ENCODE measurements at places on chromosomes 7 and 10. TPM values are rescaled to one million over a fixed set of nuclear protein-coding genes. Genes with fewer than 3 reads are reported as not detected.

Gene SLC29A4
- total RNA-seq: 2.5 TPM

DNA sequence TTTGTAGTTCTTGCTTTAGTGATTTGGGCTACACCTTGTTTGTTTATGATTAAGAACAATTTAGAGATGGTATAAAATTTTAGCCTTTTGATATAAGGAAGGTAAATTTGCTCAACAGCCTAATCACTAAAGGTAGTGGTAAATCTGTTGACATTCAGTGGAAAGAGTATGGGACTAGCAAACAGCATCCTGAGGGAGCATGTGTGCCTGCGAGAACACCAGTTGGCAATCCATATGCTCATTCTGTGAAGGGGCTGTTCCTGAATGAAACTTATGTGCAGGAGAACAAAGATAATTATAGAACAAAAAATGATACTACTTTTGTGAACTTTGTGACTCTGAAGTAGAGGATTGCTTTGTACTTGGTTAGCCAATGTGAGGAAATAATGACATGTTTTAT, 44.0 kb downstream of the CAPZA2 start:
- DNase-seq: no peak
- no peaks in the 10 kb centered on the region for H3K4me1 ChIP-seq
- no peak overlapping the region for H3K27ac ChIP-seq

DNA sequence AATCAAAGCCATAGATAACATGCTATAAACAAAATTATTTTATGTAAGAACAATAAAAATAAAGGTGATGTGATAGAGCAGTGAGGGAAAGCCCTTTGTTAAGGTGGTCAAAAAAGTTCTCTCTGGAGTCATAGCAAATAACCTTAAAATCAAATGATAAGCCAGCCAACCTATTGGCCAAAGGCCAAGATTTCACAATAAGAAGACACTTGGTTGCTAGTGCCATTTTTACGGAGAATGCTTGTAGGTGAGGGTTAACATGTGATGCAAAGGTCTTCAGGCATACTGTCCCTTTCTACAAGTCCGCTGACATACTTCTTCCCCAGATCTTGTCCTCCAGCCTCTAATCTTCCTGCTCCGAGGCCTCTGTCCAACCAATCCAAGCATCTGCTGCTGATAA, 98.2 kb upstream of the ARID5B start:
- no peak overlapping the region for H3K27ac ChIP-seq
- H3K4me3 ChIP-seq: no peak overlapping the region
- no peaks in the 10 kb centered on the region for H3K36me3 ChIP-seq
- H3K4me1 ChIP-seq: peaks cover 5% of the 10 kb centered on the region
- H3K27me3 ChIP-seq: no peaks in the 10 kb centered on the region
- no peak for DNase-seq

Gene PLEKHS1
- total RNA-seq: not detected

- peaks cover 21% of the 10 kb centered on the region for H3K4me1 ChIP-seq
- no peak overlapping the region for H3K4me3 ChIP-seq
- H3K27me3 ChIP-seq: no peaks in the 10 kb centered on the region
- peak; percentile 63 for DNase-seq
These were observed 48.1 kb downstream of the PDLIM1 start for GRCh38 chr10:95242581-95243317.

Data from IMR-90 (cell line).